Umbilical cord (tissue), 2 donors: ENCODE measurements at places on chromosomes 16 and 17.

- DNase-seq = no peak
Measured at GRCh38 chr17:80586846-80587228, 42.2 kb downstream of the RPTOR start.

- DNase-seq = no peak
Measured at GRCh38 chr16:67731071-67731752, 12.1 kb upstream of the GFOD2 start.

- DNase-seq = no peak
Measured at GRCh38 chr16:73746554-73746953, 550.1 kb upstream of the PSMD7 start.

DNA sequence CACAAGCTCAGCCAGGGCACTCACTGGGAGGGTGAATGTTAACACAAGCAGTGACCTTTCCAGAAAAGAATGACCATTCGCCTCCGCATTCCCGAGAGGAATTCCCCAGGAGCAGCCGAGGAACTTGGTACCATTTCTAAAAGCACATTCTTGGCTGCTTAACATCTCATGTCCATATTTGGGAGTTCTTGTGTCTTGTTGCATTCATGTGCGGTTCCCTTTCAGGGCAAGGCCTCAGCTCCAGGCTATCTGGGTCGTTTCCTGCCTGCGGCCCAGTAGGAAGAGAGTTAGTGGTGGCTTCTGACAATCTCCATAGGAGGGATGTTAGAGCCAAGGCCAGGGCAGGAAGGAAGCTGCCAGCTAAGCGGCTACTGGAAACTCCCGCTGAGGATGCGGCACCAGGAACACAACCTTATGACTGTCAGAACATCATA is 27.8 kb upstream of the MEAK7 start:
- DNase-seq = peak; percentile 97

DNA sequence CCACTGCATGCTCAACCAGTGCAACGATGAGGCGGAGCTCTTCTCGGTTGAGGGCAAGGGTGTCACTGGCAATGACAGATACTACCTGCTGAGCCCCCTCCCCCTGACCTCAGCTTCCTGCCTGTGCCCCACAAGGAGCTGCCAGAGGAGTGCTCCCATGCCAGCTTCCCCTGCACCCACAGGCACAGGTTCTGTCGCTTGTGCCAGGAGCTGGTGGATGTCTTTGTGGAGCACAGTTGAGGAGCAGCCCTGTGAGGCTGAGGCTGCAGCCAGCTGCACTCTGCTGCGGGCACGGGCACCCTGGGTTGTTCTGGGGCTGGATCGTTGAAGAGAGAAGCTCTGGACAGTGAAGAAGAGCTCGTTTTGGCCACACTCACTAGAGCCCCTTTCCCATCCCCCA is 165.3 kb upstream of the ZNF267 start:
- DNase-seq = no peak

DNA sequence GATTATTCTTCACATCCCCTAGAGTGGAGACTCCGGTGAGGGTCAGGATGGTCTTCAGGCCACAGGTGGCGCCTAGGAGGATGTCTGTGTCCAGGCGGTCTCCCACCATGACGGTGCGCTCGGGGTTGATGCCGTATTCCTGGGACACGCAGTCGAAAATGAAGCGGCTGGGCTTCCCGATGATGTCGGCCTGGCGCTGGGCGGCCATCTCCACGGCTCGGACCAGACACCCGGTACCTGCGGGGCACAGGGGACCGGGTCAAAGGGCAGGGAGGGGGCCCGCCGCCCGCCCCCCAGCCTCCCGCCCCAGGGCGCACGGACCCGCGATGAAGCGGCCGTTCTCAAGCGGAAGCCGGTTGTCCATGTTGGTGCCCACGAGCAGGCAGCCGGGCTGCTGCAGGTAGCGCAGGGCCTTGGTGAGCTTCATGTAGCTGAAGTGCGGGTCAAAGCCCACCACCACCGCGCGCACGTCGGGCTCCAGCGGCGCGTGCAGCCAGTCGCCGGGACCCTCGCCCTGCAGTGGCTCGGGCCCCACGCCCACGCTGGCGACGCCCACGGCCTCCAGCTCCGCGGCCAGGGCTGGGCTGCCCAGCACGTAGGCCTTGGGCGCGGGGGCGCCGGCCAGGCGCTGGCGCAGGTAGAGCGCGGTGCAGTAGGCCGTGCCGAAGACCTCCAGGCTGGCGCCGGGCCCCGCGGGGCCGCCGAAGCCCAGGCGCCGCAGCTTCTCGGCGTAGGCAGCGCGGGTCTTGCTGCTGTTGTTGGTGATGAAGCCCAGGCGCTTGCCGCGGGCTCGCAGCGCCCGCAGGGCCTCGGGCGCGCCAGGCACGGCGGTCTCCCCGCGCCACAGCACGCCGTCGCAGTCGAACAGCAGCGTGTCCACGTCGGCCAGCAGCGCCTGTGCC is 572 bp downstream of the PGP start:
- no peak for DNase-seq

GRCh38 chr17:79137015-79137788 is 62.6 kb downstream of the ENGASE start:
- no peak for DNase-seq

DNA sequence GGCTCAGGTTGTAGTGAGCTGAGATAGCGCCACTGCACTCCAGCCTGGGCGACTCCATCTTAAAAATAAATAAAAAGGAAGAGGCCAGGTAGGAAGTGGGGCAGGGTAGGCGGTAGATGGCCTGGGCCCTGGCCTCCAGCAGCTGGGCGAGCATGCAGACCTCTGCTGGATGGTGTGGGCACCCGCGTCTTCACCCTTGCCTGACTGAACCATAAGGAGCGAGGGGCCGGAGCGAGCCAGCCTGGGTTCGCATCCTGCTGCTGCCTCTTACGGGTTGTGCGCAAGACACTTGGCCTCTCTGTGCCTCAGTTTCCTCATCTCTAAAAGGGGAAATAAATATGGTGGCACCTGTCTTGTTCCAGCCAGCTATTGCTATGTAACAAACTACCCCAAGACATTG is 146.1 kb upstream of the GSE1 start:
- no peak for DNase-seq

- DNase-seq = no peak
Measured at GRCh38 chr17:45812102-45812501, 28.0 kb downstream of the CRHR1 start.

- DNase-seq = no peak
Measured at GRCh38 chr16:81673432-81673831, 105.7 kb upstream of the PLCG2 start.

DNA sequence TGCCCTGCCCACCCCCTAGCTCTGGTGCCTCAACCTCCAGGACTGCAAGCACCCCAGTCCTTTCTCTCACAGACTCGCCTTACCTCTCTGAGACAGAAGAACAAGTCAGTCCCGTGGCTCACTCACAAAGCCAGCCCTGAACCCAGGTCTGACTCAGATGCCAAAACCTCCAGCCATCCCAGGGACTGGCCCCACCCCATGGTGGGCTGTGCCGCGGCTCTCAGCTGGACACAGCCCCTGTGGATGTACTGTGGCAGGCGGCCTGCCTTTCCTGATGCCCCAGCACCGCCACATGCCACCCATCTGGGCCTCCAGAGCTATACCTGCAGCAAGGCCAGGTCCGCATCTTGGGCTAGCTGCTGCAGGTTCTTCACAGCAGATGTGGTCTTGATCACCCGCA is 19.8 kb downstream of the MPG start:
- DNase-seq = no peak

DNA sequence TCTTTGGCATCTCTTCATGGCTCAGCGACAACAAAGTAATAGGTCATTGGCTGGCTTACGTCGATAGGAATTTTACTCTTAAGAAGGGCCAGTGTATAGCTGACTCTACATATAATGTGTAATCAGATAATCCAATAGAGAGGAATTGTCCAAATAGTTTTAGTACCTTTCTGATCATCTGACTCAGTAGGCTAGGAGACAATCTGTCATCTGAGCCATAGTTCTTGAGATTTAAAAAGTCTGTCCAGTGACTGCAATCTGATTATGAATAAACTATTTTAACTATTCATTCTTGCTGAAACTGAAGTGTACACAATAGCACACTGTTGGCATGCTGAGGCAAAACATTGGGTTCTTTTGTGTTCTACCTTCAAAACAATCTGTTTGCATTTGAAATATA is 21.4 kb upstream of the NOL11 start:
- DNase-seq = no peak

DNA sequence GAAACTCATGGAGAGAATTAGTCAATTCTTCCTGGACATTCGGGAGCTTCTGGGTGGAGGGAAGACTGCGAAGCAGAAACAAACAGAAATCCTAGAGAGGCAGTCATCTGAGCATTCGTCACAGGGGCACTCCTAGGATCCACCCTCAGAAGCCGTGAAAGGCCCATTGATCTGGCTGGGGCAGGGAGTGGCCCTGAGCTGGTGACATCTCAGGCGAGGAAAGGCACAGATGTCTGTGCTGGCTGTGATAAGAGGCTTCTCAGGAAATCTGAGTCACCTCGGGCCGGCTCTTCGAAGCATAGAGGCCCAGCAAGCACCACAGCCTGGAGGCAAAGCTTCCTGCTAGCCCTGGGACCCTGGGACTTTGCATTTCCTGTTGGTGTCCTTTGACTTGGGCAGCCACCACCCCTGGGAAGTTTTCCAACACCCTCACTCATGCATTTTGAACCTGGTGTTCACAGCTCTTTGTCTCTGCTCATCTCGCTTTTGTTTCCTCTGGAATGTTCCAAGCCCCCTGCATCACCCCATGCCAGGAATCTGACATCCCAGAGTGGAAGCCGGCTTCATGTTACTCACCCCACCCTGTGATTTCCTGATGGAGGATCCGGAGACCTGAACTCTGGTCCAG is 23.3 kb upstream of the CDRT4 start:
- peak; percentile 60 for DNase-seq

GRCh38 chr16:71230122-71230845 is at the start of gene HYDIN:
TSS of gene HYDIN (minus strand) at chr16:71230722. CDS start at chr16:71186895, 43,827 bp downstream.
- DNase-seq = peak; percentile 54

DNA sequence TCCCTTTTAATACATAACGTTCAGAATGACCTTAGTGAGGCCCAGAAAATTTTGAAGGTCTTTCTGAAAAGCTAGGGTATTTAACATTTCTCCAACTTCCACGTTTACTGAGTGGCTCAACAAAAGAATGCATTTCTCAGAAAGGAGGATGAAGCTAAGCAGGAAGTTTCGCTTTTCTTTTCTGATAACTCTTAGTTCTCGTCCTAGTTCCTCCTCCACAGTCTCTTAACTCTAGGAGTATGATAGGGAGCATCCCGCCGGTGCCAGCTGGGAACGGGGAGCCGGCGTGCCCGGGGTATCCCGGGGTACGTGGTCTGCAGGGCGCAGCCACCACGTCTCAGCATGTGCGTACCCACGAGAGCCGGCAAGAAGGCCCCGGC is 363 bp downstream of the KARS1 start:
- no peak for DNase-seq

DNA sequence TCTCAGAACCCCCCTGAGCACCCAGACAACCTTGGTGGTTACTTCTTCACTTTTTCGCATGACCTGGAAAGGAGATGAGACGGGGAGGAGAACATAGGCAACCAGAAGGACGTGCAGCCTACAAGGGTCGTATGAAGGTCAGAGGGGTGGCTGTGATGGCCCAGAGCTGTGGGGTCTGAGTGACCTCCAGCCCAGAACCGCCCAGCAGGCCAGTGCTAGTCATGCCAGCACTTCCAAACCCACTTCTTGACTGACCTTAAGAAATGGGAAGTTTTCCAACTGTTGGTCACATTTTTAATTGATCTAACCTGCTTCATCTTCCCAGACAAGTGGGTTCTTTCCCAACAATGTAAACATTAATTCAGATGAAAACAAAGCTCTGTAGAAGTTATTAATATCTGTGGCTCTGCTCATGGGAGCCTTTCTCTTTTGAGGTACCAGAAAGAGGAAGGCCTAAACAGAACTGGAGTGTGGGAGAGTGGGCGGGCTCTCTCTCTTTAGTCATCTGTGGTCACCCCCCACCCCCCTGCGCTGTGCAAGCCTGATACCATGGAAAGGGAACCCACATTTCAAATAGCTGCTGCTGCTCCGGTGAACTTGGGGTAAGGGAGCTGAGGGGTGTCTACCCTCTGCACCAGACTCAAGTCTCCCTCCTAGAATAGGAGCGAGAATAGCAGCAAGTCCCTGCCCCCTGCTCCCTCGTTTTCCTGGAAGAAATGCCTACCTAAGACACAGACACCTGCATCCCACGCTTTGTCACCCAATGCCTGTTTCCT is 101.6 kb downstream of the RAB11FIP4 start:
- DNase-seq = no peak

DNA sequence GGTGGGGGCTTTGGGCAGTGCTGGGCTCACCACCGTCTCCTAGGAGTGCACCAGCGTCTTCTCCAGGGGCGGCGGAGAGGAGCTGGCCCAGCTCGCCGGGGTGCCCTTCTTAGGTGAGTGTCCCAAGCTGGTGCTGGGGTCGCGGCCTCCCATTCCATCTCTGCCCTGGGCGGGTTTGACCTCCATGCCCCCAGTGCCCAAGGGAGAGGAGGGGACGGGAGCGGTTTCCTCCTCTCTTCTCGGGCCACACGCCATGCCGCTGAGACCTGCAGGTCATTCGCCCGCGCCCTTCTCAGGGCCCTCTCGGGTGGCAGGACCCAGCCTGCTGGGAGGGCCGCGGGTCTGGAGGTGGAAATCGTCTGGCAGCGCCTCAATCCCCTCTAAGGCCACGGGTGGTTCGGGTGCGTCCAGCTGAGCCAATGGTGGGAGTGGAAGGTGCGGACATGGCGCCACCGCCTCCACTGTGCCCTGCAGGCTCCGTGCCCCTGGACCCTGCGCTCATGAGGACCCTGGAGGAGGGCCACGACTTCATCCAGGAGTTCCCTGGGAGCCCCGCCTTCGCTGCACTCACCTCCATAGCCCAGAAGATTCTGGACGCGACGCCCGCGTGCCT is 5.3 kb downstream of the IGFALS start:
- no peak for DNase-seq

- no peak for DNase-seq
Measured at GRCh38 chr17:43352579-43353331, 46.0 kb upstream of the ARL4D start.

DNA sequence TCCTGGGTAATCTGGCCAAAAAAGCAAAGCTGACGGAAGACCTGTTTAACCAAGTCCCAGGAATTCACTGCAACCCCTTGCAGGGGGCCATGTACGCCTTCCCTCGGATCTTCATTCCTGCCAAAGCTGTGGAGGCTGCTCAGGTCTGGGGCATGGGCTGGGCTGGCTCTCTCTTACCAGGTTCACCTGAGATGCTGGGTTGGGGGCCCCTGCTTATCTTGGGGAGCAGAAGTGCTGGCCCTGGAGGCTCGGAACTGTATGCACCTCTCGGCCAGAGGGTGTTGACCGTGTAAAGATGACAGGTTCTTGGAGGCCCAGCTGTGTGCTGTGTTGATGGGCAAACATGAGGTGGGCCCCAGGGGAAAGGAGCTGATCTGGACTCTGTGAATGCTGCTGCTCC is 40.2 kb downstream of the GPT2 start:
- no peak for DNase-seq

DNA sequence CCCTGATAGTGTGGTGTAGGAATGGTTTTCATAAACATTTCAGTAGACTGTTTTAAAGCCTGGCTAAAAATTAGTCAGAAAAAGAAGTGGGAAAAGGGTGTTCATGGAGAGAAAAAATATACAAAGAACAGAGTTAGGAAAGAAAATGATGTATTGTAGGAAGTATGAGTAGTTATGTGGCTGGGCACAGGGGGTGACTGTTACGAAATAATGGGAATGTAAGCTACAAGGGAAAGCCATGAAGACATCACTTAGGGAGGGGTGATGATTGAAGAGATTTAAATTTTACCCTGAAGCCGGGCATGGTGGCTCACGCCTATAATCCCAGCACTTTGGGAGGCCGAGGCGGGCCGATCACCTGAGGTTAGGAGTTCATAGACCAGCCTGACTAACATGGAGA is 55.3 kb downstream of the NUP88 start:
- DNase-seq = no peak

GRCh38 chr16:52812678-52813556 is 239.8 kb downstream of the CHD9NB start:
- DNase-seq = no peak

- peak; percentile 88 for DNase-seq
Measured at GRCh38 chr17:7561028-7561575, 617 bp upstream of the SENP3 start.
